ENCODE measurements at places on chromosomes 5 and 9.
A peak's percentile ranks its signal among the peaks of the same experiment; 100 is the strongest.

DNA sequence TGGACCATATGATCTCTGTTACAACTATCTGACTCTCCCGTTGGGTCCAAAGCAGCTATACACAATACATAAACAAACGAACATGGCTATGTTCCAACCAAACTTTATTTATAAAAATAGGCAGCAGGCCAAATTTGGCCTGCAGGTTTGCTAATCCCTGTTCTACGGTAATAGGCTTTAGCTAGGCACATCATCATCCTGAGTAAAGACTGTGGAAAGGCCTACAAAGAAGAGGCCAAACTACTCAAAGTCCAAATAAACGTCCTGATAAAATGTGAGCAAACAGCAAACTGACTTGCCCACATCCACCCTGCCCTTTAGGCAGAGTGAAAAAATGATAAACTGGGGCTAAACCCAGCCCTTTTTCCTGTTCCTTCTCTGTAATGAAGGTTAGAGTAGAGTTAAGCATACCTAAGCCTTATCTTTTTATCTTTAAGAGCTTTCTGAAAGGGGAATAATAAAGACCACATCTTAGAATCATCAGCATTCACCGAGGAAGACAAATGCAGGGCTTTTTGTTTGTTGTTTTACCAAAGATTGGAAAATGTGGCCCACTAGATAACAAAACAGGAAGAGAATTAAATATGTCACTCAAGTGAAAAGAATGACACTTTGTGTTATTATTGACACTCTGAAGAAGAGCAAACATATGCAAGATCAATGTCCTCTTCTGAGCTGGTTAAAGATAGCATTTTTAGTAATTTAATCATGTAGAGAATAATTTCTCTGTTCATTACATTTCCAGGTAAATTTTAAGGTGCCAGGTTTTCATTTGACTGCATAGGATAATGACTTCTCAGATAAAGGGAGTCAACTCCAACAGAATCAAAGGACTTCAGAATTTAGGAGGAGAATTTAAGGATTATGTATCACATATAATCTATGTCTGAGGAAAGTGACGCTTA is 160.0 kb upstream of the GNA14 start:
- DNase-seq = no peak

DNA sequence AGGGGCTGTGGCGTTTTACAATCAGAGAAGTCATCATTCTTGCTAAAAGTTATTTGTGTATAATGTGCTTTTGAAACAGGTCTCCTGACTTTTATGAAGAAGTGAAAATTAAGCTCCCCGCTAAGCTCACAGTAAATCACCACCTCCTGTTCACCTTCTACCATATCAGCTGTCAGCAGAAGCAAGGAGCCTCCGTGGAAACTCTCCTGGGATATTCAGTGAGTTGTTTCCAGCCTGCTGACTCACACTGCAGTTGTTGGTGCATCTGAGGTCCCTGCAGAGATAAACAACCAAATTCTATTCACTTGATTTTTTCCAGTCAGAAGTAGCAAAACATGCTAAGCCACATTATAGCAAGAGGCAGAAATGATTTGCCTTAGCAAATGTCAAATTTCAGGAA is 156.7 kb downstream of the DOCK8 start:
- peak; percentile 37 for DNase-seq

DNA sequence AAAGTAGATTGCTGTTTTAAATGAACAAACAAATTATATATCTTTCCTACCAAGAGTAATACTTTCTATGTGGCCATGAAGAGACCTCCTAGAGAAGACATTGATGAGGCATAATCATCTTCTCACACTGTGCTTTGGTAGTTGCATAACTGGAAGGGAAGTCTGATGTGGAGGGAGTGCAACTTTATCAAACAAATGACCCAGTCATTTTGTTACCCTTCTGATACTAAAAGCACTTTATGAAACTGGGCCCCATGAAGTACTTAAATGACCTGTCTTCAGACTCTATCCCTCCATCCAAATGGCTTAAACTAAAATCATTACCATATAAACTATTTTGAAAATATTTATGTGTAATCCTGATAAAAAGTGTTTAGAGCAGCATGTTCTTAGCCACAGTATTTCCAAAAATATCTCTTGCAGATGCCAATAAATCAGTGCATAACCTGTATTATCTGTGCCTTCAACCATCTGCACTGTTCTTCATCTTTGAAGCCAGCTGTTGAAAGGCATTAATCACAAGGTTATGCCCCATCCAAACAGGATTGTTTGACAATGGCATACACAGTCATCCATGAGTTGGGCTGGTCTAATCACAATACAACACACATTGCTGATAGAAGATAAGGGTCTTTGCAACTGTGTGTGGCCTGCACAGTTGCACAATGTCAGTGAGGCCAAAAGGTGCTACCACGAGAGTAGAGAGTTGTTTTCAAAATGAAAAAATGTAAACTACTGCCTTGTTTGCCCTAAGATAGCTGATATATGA is 31.9 kb upstream of the MIER3 start:
- DNase-seq = no peak

DNA sequence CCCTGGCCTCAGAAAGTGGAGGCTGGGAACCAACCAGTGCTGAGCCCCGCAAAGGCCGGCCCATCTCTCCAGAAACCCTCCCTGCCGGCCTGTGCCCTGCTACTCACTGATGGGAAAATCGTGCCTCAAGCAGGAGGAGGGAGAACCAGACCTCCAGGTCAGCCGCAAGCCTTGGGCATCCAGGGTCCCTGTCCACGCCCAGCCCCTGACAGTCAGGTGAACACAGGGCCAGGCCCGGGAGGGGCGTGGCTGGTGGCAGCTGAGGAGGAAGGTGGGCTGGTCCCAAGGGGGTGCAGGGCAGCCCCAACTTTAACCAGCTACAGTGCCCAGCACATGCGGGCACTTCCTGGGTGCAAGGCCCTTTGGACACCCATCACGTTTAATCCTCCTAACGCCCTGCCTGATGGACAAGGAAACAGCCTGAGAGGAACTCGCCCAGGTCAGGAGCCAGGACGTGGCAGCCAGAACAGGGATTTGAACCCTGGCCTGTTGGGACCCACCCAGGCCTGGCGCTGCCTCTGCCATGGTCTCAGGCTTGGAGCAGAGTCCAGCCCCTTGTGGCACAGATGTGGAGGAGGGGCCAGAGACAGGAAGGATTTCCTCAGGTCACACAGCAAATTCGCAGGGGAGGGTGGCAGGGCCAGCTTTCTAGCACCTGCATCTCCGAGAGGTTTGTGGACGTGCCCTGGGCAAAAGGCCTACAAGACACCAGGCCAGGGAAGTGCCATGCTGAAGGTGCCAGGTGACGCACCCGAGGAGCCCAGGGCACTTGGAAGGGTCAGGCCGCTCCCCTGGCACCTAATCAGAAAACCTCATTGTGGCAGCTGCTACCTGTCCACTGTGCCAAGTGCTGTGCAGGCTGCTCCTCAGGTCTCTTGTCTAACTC is 4.5 kb downstream of the RALGDS start:
- DNase-seq = no peak

- DNase-seq = peak; percentile 83
Observed at GRCh38 chr5:142959683-142960657, 189.8 kb downstream of the ARHGAP26 start.

GRCh38 chr9:90996154-90997065 is 194.8 kb downstream of the SYK start:
- peak; percentile 30 for DNase-seq

- DNase-seq = peak; percentile 94
Observed at GRCh38 chr5:11483630-11484029, 420.6 kb downstream of the CTNND2 start.

DNA sequence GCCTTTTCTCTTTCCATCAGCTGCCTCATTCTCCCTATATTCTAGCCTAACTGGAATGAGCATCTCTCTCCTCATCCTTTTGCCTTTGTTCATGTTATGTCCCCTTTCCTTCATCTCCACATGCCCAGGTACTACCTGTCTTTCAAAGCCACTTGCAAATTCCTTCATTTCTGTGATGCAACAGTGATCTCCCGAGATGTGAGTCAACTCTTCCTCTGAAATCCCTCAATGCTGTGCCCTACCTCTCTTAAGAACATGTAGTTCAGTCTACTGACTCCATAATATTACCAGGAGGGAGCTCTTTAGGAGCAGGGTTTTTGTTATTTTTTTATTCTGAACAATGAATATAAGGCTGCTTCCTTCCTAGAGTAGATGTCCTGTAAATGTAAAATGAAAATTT is 91.6 kb downstream of the ZNF462 start:
- no peak for DNase-seq

DNA sequence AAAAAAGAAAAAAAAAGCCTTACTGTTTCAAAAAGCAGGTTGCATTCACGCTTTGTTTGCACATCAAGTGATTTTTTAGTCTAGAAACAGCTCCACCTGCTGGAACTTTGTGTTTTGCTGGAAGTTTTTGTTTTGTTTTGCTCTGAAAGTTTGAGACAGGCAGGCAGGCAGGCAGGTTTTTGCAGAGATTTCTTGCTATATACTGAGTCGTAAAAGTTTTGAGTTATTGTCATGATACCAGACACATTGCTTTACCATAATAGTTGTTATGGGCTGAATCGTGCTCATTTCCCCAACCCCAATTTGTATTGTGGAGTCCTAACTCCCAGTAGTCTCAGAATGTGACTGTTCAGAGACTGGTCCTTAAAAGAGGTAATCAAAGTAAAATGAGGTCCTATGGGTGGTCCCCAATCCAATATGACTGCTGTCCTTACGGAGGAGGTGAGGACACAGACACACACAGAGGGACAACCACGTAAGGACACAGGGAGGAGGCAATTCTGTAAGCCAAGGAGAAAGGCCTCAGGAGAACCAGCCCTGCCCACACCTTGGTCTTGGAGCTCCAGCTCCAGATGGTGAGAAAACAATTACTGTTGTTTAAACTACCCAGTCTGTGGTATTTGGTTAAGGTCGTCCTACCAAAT is 20.9 kb downstream of the OR2Y1 start:
- peak; percentile 44 for DNase-seq

DNA sequence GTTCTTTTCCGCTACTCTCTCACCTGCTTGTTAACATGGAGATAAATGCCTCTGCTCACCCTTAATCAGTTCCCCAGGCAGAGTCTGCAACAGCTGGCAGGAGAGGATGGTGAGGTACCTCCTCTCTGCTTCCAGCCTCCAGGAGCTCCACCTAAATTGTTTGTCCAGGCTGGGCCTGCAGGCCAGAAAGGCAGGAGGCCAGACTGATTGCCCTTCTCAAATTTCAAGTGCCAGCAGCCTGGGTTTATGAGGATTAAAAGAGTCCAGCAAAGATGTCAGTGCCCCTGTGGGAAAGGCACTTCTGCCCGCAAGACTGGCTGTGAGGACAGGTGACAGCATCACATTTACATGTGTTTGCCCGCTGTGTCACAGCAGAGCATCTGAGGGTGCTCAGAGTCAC is 19.8 kb downstream of the CORO2A start:
- no peak for DNase-seq

GRCh38 chr5:94632024-94632423 is 13.6 kb downstream of the SLF1 start:
- no peak for DNase-seq

GRCh38 chr5:59416451-59416850 is 477.1 kb downstream of the PDE4D start:
- DNase-seq = peak; percentile 63

DNA sequence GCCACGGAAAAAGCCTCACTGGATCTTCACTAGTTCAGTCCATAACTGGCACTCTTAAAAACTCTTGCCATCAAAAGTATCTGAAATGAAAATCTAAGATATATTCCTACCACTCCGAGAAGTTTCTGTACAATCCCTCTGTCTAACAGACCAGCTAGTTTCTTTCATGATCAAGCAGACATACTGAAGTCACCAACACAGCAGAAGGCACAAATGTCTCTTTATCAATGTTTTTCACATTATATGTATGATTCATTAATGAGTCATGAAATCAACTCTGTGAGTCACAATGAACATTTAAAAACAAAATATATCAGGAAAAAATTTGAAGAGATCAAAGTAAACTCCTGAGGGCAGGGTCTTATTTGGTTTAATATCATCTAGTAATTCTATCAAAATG is 50.8 kb downstream of the F2R start:
- DNase-seq = peak; percentile 75

- peak; percentile 59 for DNase-seq
Observed at GRCh38 chr5:9547122-9547947, 1.5 kb upstream of the SEMA5A start.

GRCh38 chr9:99411068-99411467 is 189.0 kb downstream of the SEC61B start:
- DNase-seq = peak; percentile 71

GRCh38 chr9:128211186-128211980 is 8.2 kb downstream of the DNM1 start:
- DNase-seq = no peak

DNA sequence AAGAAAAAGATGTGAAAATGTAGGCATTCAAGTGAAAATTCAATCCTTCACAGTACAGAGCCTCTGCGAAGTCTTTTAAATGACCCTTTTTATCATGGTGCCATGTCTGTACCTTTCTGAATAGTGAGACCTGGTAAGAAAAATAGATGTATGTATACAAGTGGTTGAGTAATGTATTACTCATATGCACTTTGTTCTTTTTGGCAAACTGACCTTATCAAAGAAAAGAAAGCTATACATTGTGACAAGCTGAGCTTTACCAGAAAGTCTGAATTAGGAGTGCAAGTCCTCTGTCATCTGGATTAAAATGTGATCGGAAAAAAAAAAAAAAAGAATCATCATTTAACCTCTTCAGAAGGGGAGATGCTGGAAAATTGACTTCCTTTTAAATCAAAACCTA is 356.4 kb upstream of the CCNH start:
- DNase-seq = peak; percentile 15

- DNase-seq = no peak
Observed at GRCh38 chr5:63025679-63026078, 447.1 kb downstream of the LRRC70 start.

DNA sequence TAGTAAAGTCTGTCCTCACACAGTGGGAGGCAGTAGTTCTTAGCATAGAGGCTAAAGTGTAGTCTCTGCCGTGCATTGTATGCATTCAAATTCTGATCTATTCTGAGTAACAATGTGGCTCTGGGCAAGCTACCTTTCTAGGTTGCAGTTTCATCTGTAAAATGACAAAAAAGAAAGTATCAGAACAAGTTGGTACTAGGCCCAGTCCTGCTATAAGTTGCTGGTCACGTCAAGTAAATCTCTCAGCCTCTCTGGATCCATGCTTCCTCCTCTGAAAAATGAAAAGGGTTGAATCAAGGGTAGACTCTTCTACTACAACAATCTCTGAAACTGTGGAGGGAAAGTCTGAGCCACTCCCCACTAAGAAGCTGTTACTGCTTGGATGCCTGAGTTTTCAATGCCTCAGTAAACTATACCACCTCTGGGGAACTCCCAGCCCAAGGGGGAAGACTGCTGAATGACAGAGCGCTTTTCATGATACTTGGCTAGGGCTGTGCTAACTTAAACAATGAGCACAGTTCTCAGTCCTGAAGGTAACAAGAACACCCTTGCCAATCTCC is 34.5 kb upstream of the SPARC start:
- DNase-seq = no peak

- DNase-seq = peak; percentile 63
Observed at GRCh38 chr5:9423571-9423970, 122.3 kb downstream of the SEMA5A start.

- DNase-seq = no peak
Observed at GRCh38 chr9:708551-709432, 132.7 kb upstream of the DMRT1 start.

DNA sequence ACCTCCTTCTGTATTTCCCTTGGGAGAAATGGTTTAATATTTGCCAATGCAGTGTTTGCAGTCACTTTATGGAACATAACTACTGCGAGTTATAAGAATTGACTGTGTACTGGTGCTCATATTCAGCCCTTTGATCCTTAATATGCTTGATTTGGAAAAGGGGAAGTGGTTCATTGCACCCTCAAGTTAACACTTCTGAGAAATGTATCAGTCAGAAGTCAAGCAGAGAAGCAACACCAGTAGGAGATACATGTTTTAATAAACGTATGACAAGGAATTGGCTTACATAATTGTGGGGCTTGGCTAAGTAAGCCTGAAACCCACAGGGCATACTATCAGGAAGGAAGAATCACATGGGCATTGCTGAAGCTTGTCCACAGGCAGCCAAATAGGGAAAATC is 131.0 kb upstream of the SPRY4 start:
- no peak for DNase-seq

Measured in fibroblast of mammary gland (primary cell).